Activated CD8-positive, alpha-beta memory T cell treated with anti-CD3 and anti-CD28 coated beads for 24 hours (primary cell): ENCODE measurements at places on chromosomes 12 and 14.

DNA sequence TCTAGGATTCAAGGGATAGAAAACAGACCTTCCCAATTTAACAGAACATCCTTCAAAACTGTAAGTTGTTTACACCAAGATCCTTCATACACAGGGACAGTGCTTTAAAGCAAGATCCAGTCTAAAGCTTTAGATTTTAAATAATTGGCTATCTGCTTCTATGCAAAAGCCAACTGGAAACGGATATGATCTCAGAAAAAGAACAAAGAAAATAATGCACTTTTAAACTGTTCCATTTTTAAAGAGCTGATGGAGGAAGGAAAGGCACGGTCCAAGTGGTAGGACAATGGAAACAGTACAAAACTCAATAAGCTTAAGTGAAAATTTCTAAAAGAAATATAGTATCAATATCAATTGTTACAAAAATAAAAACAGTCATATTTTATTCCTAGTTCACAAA, 27.7 kb downstream of the LRP6 start:
- no peak for DNase-seq

DNA sequence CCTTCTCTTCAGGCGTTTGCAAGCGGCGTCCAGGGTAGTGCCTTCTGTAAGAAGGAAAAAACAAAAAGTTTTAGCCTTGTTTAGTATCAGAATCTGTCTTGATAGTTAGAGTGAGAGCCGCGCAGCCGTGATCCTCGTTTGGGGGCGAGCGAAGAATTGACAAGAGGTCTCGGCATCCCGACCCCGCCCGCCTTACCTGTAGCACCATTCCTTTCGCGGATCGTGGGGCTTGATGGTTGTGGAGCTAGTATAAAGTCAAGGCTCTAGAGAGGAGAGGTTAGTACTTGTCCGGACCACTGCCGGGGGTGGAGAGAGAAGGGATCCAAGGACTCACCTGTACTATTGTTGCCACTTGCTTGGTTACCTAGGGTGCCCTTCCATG, 494 bp downstream of the TMTC3 start:
- DNase-seq: no peak

- DNase-seq: no peak
Measured at GRCh38 chr12:48349471-48349870, 1.2 kb downstream of the ZNF641 start.

DNA sequence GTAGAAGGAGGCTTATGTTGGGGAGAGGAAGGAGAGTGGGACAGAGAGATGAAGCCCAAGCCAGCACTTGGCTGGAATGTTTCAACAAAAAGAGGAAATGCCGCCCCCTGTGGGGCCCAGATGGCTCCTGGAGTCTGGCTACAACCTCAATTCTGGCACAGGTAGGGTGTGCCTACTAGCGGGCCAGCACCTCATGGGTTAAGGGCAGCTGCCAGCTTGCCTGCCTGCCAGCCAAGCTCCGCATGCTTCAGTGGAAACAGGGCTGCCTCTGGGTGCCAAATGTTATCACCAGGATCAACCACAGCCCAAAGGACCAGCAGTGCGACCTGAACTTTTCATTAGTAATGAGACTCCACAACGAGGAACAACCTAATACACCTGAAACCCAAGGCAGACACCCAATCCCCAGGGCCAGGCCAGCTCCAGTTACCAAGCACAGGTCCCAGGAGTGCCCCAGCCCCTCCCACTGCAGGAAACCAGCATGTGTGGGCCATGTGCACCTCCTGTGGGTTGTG, 11.3 kb downstream of the RAB15 start:
- DNase-seq: no peak
